Amniotic epithelial cell (primary cell): ENCODE measurements at places on chromosomes 2 and 18.

DNA sequence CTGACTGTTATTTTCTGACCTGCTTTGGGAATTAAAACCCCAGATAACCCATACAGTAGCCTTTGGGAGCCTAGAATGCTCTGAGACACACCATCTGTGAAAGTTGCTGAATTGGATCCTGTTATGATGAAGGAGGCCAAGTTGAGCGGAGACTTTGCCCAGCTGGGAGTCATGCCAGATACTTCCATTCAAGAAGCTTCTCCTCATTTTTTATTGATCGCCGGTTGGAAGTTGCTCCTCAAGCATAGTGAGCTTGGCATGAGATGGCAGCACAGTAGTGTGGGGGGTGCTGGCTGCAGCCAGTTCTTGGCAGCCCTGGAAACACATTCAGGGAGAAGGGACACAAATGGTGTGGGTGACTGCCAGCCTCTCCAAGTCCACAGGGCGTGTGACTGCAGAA, 270.7 kb upstream of the NRP2 start:
- no peak for DNase-seq

DNA sequence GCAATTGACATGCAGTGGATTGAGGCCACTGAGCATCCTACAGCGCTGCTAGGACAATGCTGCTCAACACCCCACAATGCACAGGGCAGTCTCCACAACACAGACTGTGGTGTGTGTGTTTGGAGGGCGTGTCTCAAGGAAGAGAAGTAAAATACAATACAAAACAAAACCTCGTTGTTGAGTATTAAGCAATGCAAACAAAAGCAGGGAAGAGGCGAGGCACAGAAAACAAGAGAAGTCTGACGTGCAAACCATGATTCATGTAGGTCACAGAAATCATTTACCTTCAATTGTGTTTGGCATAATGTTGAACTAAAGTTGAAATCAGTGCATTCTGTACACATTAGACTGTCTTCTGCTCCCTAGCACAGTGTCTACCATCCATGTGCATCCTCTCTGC, 260.9 kb downstream of the PHLPP1 start:
- DNase-seq: no peak

GRCh38 chr2:41187376-41188122, 735.7 kb upstream of the SLC8A1 start:
- no peak for DNase-seq

DNA sequence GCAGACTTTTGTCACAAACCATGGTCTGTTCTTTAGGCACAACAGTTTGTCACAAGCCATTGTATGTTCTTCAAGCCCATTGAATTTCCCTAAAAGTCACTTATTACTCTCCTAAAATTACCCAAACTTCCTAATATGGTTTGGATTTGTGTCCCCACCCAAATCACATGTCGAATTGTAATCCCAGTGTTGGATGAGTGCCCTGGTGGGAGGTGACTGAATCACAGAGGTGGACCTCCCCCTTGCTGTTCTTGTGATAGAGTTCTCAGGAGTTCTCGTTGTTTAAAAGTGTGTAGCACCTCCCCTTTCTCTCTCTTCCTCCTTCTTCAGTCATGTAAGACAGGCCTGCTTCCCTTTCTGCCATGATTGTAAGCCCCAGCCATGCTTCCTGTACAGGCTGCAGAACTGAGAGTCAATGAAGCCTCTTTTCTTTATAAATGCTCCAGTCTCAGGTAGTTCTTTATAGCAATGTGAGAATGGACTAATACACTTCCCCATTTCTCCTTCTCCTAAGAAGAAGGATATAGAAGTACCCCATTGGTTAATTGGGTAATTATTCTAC, 11.2 kb upstream of the GYPC start:
- peak; percentile 7 for DNase-seq

DNA sequence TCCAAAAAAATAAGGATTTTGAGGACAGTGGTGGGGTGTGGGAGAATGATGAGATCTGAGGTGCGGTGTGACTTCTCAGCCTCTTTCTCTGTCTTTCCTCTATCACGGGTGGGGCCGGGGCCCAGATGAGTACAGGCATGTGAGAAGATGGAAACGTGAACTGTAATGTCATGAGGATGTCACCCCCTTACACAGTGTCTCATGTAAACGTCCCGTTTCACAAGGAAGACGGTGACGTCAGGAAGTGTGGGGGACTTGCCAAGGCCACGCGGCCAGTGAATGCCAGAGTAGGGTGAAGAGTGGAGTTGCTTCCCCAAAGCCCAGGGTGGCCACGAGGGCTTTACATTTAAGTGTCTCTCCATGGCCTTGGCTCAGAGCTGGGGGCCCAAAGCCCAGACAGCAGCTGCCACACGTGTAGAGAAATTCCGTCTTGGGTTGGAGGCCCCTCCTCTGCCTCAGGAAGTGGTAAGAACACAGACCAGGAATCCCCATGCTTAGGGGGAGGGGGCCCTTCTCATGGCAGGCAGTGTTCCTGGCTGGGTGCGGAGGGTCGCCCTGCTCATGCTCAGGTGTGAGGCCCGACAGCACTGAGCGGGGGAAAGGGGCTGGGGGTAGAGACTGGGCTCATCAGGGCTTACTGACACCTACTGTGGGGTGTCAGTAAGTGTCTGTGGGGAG, 80.9 kb upstream of the SMAD7 start:
- DNase-seq: no peak

DNA sequence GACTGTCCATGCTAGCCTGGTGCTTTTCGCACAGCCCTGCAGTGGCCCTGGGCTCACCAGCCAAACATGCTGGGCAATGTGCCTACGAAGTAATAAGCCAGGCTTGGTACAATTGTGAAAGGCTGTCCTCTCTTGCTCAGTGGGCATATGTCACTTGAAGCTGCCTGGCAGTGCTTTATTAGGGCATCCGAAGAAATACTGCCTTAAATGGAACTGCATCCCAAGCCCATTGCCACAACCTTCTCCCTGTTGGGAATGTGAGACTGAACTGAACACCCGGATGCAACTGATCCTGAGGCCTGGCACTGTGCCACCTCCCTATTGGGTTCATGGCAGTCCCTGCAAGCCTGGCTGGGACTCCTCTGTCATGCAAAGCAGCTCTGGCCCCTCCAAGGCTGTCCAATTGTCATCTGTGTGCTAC, 15.9 kb downstream of the CAPG start:
- DNase-seq: no peak

GRCh38 chr2:8090748-8091700, 590.8 kb upstream of the ID2 start:
- peak; percentile 99 for DNase-seq

DNA sequence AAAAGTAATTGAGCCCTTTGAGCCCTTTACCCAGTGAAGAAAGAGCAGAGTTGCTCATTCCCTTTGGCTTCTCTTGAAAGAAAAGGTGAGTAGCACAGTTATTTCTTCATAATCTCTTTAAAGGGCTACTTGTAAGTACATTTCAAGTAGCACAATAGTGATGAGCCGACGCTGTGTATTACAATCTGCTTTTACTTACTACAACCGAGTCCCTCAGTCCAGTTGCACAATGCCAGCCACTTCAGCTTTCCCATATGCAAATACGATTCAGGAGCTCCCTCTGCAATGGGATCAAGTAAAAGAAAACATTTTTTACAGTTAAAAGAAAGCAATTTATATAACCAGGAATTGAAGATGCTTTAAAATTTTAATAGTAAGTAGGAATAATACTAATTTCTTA, 868.5 kb downstream of the RNF144A start:
- DNase-seq: no peak

DNA sequence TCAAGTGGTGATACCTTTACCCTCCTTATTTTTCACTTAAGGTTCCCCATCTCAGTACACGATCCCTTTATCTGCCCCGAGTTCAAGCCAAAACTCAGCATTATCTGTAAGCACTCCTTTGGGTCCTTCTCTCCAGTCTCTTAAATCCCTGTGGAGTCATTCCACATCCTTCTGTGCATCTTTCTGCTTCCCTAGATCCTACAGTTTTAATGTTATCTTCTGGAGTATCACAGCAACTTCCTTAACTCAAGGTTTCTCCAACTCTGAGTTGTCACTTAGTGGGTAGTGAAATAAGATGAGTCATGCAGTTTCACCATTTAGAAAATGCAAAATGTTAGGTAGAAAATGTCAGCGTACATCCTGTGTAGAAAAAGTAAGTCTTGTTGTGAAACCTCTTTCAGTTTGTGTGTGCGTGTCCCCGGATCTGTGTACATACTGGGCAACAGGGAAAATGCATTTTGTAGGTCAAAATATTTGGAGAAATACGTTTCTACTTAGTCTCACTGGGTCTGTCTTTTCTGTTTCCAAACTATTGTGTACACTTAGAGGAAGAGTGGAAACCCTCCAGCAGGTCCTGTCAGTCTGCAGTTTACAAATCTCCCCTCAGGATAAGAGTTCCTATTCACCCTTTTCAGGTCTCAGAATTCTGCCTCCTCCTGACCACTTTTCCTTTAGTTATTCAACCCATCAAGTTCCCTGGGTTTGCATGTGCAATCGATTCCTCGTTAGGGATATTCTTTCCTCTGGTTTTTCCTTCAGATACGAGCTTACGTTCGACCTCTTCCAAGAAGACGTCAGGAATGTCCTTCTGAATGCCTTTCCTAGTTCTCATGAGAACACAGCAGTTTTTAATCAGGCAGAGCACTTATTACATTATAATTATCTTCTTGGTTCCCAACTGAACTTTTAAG, 154.8 kb downstream of the TGIF1 start:
- DNase-seq: peak; percentile 97

- DNase-seq: no peak
Observed at GRCh38 chr18:22844190-22844589, 88.9 kb upstream of the RBBP8 start.

DNA sequence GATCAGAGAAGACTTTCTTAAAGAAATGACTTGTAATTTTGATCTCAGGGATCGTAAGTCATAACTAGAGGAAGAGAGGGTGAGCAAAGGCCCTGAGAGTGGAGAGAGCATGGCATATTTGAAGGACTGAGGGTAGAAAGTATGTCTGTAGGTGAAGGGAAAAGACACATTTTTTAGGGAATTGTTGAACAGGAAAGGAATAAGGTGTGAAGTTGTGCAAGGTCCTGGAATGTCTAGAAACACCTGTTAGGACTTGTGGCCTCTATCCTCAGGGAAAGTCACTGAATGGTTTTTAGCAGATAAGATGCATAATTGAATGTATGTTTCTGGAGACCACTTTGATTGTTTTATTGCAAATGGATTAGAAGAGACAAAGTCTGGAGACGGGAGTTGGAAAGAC, 62.5 kb upstream of the ACTR3 start:
- no peak for DNase-seq

DNA sequence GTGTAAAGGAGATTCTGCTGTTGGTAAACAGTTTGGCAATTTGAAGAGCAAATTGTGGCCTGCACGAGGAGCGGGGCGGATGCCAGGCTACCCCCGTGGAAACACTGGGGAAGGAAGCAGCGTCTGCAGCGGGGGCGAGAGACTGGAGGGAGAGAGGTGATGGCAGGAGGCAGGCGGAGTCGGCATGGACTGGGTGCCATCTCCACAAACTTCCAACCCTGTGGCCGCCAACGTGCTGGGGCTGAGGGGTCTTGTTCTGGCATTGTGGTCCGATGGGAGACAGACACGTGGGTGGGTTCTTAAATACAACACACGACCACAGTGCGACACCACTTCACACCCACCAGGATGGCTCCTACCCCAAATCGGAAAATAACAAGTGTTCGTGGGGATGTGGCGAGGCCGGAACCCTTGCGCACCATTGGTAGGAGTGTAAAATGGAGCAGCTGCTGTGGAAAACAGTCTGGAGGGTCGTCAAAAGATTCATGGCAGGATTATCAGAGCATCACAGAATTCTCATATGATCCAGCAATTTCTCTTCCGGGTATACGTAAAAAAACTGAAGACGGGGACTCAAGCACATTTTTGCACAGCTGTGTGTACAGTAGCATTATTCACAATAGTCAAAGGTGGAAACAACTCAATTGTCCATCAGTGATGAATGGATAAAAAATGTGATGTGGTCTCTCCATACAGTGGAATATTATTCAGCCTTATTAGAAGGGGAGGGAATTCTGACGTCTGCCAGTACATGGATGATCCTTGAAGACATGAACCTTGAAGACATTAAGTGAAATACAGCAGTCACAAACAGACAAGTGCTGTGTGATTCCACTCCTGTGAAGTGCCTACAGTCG, 82.4 kb upstream of the HPCAL1 start:
- no peak for DNase-seq

DNA sequence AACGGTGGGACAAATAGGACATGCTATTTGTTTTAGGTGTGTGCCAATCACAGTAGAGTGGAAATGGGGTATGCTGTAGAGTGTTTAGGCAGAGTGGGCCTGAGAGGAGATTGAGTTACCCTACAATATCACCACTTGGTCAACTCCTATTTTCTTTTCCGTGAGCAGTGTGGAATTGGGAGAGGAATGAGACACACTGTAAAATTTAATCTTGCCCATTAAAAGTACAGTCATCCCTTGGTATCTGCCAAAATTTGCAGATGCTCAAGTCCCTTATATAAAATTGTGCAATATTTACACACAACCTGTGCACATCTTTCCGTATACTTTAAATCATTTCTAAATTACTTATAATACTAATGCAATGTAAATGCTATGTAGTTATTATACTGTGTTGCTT, 12.4 kb downstream of the FBXO48 start:
- DNase-seq: no peak

GRCh38 chr2:17719562-17720371, 33.8 kb downstream of the SMC6 start:
- DNase-seq: peak; percentile 26

GRCh38 chr18:23934252-23934651, 80.3 kb upstream of the TTC39C start:
- no peak for DNase-seq
